ENCODE measurements at places on chromosomes 4 and X.

GRCh38 chr4:107147873-107148272, 111.8 kb upstream of the DKK2 start:
- DNase-seq: no peak

- no peak for DNase-seq
These were observed 8.0 kb downstream of the ZNF827 start for GRCh38 chr4:145930592-145930991.

- no peak for DNase-seq
These were observed 82.5 kb upstream of the AFF2 start for GRCh38 chrX:148417934-148418333.

- DNase-seq: peak; percentile 13
These were observed 104.0 kb upstream of the ARHGEF9 start for GRCh38 chrX:63889001-63889400.

DNA sequence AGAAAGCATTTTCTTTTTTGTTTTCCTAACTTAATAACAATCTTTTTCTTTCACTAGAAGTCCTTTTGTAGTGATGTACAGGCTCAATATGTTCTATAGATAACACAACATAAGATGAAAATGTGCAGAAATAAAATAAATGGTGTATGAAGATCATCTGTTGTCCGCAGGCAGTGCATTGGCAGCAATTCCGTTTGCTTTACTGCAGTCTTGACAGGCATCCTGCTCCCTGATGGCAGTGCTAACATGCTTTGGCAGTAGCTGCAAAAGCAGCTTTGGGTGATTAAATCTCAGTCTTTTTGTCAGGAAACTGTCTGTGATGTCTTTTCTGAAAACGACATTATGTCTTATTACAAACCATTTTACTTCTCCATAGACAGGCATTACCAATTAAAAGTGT, 131.4 kb downstream of the TRAM1L1 start:
- DNase-seq: no peak

- DNase-seq: no peak
These were observed 102.7 kb upstream of the DHX15 start for GRCh38 chr4:24686866-24687692.

DNA sequence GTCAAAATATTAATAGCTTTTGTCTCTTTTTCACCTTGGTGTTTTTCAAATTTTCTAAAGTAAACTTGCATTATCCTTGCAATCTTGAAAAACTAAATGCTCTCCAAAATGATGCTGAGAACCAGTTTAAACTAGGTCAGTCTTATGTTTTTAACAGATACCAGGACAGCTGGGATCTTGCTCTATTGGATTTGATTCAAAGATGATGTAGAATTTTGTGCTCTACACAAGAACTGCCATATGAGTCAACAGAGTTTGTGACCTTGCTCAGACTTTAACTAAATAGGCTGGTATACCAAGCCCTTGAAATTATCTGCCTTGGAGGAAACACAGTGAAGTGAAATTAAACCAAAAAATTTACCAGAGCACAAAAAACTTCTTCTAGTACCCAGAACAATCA, 991.1 kb downstream of the STPG2 start:
- no peak for DNase-seq
